ENCODE measurements at places on chromosomes 6 and 20.

DNA sequence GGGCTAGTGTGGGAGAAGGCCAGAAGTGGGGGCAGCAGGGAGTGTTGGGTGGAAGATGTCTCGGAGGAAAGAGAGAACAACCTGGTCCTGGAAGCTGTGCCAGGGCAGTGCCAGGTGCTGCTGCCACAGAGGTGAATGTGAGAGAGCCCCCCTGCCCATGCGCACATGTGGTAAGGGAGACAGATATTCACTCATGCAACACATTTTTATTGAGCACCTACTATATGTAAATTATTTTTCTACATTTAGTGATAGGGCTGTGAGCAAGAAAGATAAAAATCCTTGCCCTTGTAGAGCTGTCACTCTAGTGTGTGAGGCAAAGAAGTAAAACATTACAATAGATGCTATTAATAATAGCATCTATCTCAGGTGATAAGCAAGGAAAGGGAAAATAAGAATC lies 471 bp downstream of the CLPSL1 start:
- DNase-seq = no peak

- no peak for DNase-seq
Measured at GRCh38 chr6:9192405-9192909, 757.1 kb upstream of the SLC35B3 start.

DNA sequence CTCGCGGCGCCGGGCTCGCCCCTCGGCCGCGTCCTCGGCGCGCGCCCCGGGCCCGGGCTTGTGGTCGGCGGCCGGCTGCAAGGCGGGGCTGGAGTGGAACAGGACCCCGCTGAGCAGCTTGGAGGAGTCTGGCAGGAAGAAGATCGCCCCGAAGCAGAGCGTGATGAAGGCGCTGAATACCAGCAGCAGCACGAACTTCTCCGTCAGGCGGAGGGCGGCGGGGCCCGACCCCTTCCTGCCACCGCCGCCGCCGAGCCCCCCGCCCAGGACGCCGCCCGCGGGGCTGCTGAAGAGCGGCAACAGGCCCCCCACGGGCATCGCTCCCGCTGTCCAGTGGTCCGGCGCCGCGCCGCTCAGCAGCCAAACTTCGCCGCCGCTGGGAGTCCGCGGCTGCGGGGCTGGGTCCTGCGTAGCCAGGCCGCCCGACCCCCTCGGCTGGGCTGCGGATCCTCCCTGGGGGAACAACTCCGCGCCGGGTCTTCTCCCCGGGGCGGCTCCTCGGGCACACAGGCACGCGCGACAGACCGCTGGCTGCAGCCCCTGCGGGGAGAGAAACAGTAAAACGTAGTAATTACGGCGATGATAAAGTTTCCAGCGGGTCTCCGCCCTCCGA lies 707 bp downstream of the MAN1A1 start:
- no peak for DNase-seq

GRCh38 chr6:97068211-97068610 lies 143.7 kb downstream of the KLHL32 start:
- no peak for DNase-seq

DNA sequence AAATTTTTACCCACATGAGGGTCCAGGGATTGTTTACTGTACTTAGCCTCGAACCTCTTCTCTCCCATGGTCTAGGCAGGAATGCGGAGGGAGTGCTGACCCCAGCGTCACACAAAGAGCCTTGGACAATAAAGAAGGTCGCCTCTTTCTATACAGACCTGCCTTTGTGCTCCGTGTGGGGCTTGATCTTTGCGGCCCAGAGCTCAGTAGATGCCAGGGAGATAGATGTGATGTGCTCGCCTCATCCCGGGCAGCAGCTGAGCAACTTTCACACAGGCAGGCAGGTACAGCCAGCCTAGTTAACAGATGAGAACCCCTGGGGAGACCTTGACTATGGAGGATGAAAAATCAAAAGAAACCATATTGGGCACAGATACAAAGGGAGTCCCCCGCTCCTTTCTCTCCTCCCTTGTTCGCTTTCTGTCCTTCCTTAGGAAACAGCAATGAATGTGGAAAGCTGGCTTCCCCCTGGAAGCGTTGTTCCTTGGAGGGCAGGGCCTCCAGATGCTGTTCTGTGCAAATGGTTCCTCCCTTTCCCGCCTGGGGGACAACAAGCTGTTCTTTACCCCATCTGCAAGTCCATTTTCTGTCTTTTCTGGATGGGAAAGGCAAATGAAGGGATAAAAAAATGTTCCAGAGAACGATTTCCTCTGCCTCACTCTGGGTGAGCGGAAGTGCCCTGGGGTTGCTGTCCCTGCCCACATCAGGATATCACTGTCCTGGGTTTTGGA lies 128.3 kb downstream of the OLIG3 start:
- no peak for DNase-seq

- no peak for DNase-seq
Measured at GRCh38 chr6:28442586-28442985, 705 bp downstream of the ZSCAN23 start.

- no peak for DNase-seq
Measured at GRCh38 chr6:119535332-119535731, 185.8 kb upstream of the MAN1A1 start.

GRCh38 chr20:16699293-16699692 lies 30.5 kb upstream of the SNRPB2 start:
- no peak for DNase-seq

DNA sequence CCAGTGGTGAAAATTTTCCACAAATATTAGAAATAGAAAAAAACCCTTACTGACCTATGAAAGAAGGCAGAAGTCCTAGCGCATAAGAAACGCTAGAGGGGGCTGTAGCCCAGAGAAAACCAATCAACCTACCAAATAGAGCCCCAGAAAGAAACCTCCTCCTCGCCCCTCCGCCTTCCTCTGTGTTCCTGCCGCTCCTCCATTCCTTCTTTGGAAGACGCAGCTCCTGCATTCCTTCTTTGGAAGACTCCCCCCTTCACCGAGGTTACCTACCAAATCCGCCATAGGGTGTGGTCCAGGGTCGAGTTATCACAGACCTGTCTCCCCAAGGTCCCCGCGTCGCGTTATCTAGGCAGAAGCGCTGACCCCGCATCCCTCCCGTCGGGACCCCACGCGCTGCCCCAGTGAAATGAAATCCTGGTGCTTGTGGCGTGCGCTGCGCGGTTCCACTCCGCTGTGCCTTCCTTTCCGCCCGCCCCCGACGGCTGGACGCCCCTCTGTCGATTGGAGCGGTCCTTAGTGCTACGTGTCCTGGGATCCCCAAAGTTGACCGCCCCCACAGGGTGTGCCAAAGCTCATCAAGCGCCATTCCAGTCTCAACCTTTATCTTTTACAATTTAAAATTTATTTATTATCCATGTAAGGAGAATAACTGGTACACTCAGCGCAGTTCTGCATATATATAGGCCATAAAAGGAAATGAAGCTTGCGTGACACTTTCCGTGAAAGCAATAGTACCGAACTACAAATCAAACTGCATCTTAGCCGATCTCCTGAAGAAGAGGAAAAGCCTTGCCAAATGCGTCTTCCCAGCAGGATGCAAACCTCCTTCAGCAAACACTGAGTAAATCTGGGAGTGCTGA lies 13.0 kb downstream of the RPP21 start:
- DNase-seq = peak; percentile 24

DNA sequence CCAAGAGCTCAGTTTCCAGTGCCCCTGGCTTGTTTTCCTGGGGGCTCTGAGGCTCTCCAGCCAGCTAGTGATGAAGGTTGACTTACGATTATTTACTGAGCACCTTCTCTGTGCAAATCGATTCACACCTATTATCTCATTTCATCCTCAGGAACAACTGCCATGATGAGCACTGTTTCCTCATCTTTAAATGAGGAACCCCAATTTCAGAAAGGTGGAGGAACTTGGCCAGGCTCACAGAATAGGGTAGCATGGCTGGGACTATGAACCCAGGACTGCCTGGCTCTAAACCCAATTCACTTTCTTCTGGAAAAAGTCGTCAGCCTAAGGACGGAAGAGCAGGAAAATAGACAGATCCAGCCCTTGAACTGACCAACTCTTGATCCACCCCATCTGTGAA lies 3.5 kb upstream of the BPI start:
- no peak for DNase-seq

GRCh38 chr6:129500958-129501739 lies 208.8 kb downstream of the ARHGAP18 start:
- no peak for DNase-seq

DNA sequence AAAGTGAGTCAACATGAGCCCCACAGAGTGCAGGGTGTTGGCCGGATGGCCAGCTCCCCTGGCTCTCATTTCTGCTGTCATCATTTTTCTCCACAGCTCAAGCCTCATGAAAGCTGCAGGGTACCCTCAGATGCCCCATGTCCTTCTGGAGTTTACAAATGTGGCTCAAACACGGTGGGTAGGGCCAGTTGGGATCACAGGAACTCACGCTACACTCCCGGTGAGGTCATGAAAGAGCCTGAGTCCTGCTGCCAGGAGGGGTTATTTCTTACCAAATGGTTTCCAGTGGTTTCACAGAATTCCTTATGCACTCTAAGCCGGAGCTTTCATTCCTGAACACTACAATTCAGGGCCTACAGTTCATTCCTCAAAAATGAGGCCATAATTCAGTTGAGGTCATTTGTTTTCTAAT lies 78.7 kb downstream of the TMEM170B start:
- DNase-seq = no peak

DNA sequence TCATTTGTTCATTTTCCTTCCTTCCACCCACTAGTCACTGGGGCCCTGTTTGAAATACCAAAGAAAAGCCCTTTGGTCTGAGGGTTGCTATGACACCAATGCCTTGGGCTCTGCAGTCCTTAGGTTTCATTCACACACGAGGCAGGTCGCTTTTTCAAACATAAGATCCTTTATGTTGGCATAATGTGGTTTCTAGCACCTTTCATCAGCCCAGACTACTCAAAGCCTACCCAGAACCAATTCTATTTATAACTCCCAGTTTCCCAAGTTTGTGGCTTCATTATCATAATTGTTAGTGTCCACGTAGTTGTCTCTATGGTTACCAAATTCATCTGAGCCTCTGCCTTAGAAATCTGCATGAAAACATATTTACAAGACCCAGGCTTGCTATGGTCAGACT lies 6.6 kb upstream of the TP53RK start:
- no peak for DNase-seq

Measured in activated CD8-positive, alpha-beta memory T cell treated with anti-CD3 and anti-CD28 coated beads for 1 hour (primary cell).